ENCODE measurements at places on chromosomes 1 and 21.
A peak's percentile ranks its signal among the peaks of the same experiment; 100 is the strongest.

GRCh38 chr1:232891656-232892317, 58.6 kb upstream of the NTPCR start:
- no peak for DNase-seq

- DNase-seq = no peak
Measured at GRCh38 chr21:17819877-17820229, 697 bp upstream of the C21orf91 start.

DNA sequence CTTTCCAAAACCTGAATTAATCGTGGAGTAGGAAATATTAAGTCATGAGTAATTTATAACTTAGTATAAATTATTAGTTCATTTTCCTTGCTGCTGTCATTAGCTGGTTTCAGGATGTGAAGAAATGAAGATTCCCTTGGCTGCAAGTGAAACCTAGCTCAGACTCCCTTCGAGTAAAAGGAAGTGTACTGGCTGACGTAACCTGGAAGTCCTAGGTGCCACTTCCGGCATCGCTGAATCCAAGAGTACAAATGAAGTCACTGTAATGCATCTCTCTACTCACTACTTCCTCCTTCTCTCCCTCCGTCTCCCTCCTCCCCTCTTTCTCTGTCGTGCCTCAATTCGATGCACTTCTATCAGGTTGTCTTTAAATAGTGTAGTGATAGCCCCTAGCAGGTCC, 28.8 kb downstream of the ZP4 start:
- no peak for DNase-seq

DNA sequence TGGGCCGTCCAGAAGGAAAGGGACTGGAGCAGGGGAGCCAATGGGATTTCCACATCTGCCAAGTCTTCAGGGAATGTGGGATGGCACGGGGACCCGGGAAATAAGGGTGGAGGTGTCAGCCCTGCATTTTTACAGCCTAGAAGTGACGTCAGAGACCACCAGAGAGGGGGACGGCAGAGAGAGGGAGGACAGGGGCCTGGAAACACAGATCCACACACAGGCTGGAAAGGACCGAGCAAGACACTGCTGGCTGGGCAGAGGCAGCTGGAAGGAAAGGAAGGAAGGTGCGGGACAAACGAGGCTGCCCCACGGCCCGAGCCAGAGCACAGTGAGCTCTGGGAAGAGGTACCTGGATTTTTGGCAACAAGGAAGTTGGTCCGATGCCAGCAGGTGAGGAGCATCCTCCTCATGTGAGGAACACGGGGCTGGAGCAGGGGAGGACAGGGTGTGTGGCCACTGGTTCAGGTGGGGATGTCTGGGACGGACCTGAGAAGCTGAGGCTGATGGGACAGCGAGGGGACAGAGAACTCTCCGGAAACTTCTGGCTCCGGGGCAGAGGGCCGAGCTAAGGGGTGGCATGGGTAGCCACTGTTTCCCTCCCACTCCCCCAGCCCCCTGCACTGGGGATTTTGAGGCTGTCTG, 138.3 kb downstream of the PGBD5 start:
- DNase-seq = no peak

GRCh38 chr1:25771221-25772114, 28.5 kb upstream of the SELENON start:
- no peak for DNase-seq

DNA sequence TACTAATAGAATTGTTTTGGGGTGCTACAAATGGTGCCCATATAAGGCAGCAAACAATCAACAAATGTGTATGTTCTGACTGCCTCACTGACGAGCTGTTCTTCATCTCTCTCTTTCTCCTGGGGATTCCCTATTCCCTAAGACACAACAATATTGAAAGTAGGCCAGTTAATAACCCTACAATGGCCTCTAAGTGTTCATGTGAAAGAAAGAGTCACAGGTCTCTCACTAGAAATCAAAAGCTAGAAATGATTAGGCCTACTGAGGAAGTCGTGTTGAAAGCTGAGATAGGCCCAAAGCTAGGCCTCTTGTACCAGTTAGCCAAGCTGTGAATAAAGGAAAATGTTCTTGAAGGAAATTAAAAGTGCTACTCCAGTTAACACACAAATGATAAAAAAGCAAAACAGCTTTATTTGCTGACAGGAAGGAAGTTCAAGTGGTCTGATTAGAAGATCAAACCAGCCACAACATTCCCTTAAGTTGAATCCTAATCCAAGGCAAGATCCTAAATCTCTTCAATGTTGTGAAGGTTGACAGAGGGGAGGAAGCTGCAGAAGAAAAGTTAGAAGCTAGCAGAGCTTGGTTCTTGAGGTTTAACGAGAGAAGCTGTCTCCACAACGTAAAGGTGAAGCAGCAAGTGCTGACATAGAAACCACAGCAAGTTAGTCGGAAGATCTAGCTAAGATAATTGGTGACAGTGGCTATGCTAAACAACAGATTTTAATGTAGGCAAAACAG, 26.3 kb downstream of the ATP2B4 start:
- no peak for DNase-seq

DNA sequence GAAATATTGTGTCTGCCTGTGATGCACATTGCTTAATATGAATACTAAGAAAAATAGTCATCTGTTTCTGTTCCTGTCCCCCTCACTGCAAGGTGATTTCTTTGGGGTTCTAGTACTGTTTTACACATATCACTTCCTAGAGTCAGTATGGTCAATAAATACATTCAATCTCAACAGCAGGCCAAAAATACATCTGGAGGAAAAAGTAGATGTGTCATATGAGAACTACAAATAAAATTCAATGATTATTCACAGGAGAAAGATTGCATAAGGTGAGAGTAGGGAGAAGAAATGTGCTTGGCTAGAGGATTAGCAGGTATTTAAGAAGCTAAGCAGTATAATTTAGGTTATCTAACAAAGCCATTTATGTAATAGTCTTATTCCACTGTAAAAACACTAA, 45.3 kb upstream of the SAMSN1 start:
- no peak for DNase-seq

DNA sequence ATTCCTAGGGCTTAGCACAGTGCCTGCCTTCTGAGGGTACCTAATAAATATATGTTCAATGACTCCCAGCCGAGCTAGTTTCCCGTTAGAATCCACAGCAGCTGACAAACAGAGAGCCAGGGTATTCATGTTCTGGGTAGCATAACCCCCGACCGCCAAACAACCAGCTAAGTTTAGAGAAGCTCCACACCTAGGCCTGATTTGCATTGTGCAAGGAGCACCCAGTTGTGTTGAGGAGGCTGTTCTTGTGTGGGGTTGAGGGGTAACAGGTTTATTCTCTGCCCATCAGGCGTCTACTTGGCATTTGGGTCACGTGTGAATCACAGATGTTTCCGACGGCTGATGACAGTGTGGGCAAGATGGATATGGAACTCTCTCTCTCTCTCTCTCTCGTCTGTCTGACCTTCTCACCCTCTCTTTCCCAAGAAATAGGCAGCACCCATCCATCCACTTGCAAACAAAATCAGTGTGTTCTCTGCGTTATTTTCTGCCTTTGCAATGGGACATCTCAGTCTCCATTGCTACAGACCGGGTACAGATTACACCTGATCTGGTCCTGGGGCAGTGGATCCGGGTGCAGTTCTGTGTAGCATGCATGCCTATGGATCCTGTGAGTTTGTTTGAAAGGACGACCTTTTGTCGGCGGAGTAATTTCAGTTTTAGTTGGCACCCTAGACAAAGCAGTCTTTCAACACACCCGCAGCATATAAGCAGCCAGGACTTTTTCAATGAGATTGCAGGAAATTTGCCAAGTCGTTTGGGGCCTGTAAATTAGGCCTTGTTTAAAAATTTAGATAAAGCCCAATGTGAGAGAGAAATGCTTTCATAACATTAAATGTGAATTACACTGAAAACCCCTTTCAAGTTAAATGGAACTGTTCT, 29.4 kb downstream of the KAZN start:
- no peak for DNase-seq

DNA sequence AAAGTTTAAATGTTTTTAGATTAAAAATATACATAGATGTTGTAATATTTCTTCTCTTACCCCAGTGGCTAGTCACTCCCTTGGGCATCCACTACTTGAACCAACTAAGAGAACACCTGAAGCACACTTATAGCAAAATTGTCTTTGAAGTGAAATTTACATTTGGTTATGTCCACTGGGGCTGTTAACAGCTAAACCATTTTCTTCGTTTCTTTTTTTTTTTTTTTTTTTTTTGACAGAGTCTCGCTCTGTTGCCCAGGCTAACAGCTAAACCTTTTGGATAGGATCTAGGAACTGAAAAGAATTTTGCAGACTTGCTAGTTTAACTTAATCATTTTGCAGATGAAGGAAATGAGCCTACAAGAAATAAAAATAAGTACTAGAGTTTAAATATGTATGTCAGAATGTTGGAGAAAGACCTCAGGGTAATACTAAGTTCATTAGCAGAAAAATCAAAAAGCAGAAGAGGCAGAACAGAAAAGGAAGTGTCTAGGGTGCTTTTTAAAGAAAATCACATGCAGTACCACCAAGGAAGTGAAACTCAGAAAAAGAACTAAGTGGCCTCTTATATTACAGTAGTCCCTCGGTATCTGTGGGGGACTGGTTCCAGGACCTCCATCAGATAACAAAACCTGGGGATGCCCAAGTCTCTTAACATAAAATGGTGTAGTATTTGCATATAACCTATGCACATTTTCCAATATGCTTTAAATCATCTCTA, 11.8 kb downstream of the DRAM2 start:
- DNase-seq = no peak

GRCh38 chr1:30795026-30795425, 37.5 kb upstream of the LAPTM5 start:
- no peak for DNase-seq

- DNase-seq = peak; percentile 45
Measured at GRCh38 chr21:17783481-17784179, 35.5 kb downstream of the C21orf91 start.

DNA sequence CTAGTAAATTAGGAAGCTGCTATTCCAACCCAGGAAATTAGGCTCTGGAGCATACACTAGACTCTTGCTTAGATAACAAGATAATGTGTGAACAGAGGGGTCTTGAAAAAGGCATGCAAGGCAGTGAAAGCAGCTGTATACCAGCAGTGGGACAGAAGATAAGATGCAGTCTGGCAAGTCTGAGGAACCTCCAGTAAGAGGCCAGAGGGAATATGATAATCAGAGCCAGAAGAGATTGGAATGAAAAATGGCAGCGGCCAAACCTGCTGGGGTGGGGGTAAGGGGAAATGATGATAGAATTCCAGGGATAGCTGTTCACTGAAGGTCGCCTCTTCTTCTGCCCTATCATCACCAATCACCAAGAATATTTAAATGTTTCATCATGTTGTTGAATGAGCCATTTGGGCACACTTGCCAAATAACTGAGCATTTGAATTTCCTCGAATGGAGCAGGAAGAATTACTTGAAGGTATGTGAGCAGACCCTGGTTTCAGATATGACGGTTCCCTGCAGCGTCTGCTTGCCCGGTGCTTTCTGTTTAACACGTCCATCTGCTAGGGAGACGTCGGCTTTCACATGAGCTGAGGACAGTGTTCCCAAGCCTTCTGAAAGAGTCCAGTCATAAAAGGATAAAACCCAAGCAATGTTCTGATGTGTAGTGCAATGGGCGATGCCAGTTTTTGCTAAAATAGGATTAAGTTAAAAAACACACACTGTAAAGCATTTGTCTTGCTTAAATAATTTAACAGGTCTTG, 173.3 kb downstream of the RWDD3 start:
- DNase-seq = no peak

GRCh38 chr1:27868932-27869718, 3.2 kb upstream of the THEMIS2 start:
- no peak for DNase-seq

- no peak for DNase-seq
Measured at GRCh38 chr1:9764550-9764949, 59.2 kb downstream of the CLSTN1 start.

DNA sequence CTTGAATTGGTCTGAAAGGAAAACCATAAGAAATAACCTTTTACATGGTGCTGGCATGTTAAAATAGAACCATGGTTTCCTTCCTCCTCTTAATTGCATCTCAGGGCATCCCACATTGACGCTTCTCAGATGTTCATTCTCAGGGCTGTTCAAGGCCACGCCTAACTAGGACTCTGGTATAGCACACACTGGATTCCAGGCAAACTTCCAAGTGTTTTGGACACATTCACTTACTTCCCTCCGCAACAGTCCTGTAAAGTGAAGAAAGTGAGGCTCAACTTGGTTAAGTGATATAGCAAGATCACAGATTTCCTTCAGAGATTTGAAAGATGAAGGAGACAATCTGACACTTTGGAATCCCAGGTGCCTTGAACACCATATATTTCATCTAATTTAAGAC, 244.8 kb downstream of the DUSP10 start:
- DNase-seq = no peak

GRCh38 chr1:1041873-1042272, 22.0 kb downstream of the AGRN start:
- DNase-seq = no peak

DNA sequence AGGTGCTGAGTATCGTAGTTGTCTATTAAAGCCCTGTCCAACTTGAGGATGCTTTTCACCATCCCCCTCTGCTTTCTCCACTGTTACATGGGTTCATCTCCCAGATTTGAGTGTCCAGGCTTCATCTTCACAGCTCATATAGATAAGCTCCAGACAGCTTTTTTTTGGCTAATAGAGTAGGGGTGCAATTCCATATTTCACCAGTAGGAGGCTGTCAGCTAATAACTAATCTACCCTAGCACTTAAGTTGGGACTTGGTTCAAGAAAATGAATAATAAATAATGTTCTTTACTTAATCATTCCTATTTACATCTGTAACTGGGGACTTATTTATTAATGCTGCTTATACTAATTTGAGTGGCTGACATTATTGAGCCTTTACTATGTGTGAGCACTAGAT, 124.5 kb downstream of the IGSF21 start:
- no peak for DNase-seq

DNA sequence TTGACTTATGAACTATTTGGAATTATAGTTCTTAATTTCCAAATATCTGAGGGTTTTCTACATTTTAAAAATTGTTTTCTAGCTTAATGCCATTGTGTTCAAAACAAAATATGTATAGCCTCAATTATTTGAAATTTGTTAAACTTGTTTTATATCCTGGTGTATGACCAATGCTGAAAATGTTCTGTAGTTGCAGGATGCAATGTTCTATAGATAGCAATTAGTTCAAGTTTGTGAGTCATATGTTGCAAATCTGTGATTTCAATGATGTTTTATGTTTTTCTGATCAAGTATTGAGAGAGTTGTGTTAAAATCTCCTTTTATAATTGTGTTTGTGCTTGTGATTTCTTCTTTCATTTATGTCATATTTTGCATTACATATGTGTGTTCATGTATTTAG, 517.5 kb downstream of the ADGRL2 start:
- DNase-seq = peak; percentile 33

DNA sequence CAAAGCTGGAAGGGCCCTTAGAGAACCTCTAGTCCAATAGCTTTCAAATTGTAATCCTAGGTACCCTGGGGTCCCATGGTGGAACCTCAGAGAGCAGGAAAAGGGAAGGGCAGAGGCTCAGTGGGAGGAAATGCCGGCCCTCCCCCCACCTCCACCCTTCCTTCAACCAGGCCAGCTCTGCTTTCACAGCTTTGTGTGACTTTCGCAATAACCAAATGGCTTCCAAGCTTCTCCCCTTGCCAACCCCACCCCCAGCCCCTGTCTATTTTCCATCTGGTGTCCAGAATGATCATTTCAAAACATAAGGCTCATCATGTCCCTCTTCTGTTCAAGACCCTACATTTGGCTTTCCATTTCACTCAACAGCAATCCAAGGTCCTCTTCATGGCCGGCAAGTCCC, 74.4 kb downstream of the CD58 start:
- DNase-seq = peak; percentile 56

GRCh38 chr1:43961692-43962091, 8.1 kb upstream of the DPH2 start:
- DNase-seq = no peak

GRCh38 chr21:32349333-32349944, 43.4 kb downstream of the URB1 start:
- DNase-seq = no peak

- DNase-seq = no peak
Measured at GRCh38 chr1:24425922-24426321, 10.3 kb downstream of the NIPAL3 start.

All from skeletal muscle cell (primary cell).